GM23338 (cell line): ENCODE measurements at places on chromosomes 5 and 9.

DNA sequence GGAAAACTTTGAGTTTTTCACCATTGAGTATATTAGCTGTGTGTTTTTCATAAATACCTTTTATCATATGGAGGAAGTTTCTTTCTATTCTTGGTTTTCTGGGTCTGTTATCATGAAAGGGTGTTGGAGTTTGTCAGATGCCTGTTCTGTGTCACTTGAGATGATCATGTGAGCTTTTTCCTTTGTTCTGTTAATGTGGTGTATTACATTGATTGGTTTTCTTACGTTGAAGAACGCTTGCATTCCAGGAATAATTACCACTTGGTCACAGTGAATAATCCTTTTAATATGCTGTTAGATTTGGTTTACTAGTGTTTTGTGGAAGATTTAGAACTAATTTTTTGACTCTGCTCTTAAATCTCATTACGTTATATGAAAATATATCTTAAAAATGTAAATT, 7.8 kb downstream of the PLEKHG4B start:
- peak; percentile 51 for DNase-seq

- DNase-seq: peak; percentile 50
These were observed 429 bp upstream of the ARL10 start for GRCh38 chr5:176364765-176365350.

DNA sequence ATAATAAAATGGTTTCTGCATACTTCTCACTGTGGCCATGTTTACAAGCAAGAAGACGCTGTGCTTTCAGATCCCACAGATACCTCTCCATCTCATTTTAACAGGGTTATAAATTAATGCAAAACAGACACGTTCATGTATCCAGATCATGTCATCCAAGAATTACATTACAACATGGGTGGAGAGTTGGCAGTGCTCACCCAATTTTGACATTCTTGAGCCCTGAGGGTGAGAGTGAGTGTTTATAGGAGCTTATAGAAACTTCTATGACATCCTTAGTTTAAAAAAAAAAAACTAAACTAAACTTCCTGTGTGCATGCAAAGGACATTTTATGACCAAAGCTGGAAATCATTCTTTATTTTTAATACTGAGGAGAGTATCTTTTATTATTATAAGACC, 9.1 kb downstream of the PRKACG start:
- no peak for DNase-seq

DNA sequence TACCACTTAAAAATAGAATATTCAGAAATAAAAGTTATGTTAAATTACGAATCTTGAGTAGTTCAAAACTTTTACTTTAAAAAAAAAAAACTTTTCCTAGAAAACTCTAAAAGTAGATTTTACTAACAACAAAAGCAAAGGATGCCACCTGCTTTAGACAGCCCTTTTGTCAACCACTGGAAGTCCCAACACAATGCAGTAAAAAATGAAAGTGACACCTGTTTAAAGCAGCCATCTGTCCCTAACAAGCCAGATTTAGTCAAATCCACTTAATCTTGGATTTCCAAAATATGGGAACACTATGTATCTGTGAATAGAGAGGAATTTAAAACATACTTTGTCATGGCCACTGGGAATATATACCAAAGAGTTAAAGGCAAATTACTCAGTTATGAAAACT, 3.8 kb downstream of the RFX3 start:
- DNase-seq: no peak

- peak; percentile 66 for DNase-seq
These were observed 11.8 kb downstream of the DEPDC1B start for GRCh38 chr5:60687927-60688720.

DNA sequence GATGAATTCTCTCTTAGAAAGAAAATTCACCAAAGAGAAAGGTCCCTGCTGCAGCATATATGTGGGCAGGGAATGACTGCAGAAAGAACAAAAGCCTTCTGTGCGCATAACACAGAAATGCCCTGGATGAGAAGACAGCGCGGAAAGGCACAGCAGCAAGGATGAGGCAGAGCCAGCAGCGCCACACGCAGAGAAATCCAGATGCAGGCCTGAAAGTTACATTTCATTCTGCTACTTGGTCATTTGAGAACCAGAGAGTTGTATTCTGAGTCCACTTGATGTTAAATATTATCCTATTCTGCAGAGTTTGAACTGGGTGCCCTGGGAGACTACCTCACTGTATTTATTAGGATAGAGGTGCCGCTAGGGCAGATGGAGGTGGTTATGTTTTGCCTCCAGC, 68.5 kb downstream of the GLDC start:
- no peak for DNase-seq

GRCh38 chr9:35035851-35036701, 36.3 kb downstream of the VCP start:
- peak; percentile 89 for DNase-seq

- no peak for DNase-seq
These were observed 303.8 kb upstream of the PRR16 start for GRCh38 chr5:120160124-120160895.

GRCh38 chr5:178505639-178506407, 84.4 kb downstream of the COL23A1 start:
- DNase-seq: no peak

DNA sequence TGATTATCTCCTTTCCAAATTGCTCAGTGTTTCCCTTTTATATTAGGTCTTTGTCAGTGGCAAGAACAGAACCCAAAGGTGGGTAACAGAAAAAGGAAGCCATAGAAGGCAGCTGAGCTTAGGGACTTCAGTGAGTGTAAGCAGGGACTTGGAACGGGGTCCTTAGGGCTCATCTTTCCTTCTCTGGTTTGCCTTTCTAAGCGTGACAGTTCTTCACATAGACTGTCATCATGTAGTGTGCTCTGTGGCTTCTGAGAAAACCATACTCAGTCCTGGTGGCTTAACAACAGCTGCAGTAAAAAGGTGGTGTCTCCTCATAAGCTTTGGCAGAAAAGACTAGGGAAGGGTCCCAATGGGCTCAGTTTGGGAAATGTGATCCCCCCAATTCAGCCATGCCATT, 108.8 kb downstream of the SLC12A2 start:
- DNase-seq: no peak

DNA sequence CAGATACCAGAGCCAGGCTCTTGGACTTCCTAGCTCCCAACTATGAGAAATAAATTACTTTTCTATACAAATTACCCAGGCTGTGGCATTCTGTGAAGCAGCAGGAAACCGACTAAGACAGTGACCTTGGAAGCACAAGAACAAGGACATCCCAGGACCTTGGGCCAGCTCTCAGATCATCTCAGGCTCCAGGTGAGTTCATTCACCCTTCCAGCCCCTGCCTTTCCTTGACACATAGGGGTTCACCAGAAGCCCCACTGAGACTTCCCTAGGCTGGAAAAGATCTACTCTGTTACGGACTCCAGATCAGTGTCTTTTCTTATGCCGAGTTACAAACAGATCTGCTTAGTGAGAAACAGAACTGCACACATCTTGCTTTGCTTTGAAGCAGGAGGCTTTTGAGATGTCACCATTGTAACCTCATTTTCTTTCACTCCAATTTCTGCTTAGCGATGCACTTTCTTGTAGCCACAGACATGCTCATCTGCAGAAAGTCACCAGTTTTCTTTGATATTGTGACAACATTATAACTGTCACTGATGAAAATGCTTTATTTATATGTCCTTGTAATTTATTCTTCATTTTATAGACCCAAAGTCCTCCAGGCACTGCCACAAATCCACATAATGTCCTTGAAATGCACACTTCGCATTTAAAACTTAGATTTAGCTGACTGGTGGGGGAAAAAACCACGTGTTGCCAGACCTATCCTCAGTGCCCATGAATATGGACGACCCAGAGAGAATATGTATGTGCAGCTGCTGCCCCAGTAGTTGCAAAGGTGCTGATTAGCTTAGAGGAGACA, 8.1 kb downstream of the CD180 start:
- no peak for DNase-seq

GRCh38 chr9:20028849-20029231, 240.0 kb upstream of the SLC24A2 start:
- no peak for DNase-seq

DNA sequence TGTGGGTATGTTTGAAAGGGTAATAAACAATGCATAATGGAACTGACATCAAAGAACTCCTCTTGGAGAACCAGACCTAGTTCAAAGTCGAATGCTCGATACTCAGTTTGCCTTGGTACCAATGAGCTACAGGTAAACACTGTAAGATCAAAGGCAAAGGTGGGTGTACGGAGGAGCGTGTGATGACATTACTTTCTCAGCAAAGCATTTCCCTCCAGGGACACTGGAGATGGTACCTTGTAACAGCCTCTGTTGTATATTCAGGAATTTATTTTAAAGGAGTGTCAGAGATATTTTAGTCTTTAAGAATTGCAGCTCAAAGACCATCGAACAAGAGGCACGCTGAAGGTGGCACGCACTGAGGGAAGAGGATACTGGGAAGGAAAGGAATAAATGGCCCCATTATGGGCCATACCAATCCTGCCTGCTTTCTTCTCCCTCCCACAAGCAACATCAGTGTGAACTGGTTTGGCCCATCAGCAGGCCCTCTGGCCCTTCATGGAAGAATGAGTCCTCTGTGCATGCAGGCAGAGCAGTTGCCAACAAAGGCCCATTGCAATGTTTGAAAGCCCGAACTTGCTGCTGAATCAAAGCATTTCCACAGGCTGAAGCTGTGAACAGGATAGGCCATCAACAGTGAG, 410.2 kb downstream of the ACTL7B start:
- no peak for DNase-seq
